ENCODE measurements at places on chromosomes 13 and 19.

DNA sequence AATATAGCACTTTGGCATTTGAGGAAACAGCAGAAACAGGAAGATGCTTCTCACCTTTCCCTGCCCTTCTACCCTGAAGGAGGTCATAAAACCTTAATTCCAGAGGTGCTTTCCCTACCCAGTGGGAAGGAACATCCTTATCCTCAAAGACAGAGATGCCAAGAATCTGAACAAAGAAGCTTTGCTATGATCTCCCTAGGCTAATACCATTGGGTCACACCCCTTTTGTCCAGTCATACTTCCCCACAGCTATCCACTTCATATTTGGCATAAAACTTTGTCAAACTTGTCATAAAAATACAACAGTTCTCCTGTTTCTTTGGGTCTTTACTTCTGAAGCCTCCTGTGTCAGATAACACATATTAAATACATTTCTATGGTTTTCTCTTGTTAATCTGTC lies 21.7 kb upstream of the RXFP2 start:
- DNase-seq: no peak

DNA sequence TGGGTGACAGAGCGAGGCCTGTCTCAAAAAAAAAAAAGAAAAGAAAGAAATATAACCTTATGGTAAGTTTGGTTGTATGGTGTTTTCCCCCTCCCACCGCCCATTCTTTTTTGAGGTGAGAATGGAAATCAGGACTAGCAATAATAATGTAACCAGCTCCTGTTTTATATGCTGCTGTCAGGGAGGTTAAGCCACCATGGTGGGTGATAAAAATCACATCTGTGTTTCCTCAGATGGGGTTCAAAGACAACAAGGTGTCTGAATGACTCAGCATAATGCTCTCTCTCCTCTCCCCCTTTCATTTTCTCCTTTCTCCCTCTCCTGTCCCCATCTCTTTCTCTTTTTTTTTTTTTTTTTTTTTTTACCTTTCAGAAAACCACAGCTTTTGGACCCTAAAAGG lies 28.3 kb upstream of the GARRE1 start:
- no peak for DNase-seq

DNA sequence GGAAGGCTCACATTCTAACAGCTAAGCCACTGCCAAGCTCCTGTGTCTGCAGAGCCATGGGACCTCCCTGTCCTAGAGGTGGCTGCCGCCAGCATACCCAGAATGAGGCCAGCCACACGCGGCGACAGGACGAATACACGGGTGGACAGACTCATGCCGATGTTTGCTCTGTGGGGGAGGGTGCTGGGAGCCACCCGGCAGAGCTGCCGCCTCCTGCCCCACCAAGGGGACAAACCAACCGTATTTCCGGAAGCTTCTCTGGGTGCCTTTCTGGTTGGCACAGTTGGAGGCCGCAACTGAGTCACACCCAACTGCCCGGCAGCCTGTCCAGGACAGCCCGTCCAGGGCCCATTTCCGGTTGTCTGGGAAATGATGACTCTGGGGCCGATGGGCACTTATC lies 20.3 kb downstream of the C13orf46 start:
- DNase-seq: no peak

GRCh38 chr13:111975539-111976473 lies 91.1 kb upstream of the SOX1 start:
- DNase-seq: no peak

- no peak for DNase-seq
These were observed 598.0 kb downstream of the EFNB2 start for GRCh38 chr13:105937451-105937850.

DNA sequence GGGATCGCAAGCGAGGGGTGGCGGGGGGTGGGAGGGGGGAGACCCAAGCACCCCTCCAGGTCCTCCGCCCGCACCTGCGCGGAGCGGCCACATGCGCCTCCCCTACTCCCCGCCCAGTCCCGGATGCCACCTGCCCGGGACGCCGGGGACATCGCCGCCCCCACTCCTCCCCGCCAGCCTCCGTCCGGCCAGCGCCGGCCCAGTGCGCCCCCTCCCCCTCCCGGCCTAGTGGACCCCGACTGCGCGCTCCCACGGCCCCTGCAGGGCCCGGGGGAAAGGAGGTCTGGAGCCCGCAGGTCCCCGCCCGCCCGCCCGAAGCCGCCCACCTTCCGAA lies 263 bp downstream of the RHPN2 start:
- DNase-seq: no peak

- DNase-seq: no peak
These were observed 44.9 kb upstream of the F7 start for GRCh38 chr13:113060557-113061270.

GRCh38 chr19:49894879-49895565 lies 1.7 kb downstream of the IL4I1 start:
- no peak for DNase-seq

DNA sequence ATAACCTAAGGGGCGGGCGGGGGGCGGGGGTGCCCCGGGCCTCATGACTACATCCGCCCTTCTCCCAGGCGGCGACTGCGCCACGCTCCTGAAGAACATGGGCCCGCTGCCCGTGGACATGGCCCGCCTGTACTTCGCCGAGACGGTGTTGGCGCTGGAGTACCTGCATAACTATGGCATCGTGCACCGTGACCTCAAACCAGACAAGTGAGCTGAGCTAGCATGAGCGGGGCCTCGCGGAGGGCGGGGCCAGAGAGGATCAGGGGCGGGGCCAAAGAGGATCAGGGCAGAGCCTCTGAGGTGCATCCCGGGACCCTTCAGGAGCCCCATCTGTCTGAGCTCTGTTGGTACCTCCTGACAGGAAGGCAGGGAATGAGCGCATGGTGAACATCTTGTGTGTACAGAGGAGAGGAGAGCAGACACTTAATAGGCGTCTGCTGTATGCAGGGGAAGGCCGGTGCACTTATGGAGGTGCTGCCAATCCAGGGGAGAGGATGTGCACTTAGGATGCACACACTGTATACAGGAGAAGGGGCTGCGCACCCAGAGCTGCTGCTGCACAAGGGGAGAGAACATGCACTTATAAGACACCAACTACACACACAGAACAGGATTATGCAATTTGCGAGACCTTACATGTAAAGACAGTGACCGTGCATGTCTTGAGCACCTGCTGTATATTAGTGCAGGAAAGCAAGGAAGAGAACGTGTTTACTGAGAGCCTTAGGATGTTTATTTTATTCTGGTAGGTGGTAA lies 20.9 kb upstream of the PIK3R2 start:
- DNase-seq: no peak

- DNase-seq: no peak
These were observed 10.8 kb downstream of the LSM4 start for GRCh38 chr19:18312092-18312534.

DNA sequence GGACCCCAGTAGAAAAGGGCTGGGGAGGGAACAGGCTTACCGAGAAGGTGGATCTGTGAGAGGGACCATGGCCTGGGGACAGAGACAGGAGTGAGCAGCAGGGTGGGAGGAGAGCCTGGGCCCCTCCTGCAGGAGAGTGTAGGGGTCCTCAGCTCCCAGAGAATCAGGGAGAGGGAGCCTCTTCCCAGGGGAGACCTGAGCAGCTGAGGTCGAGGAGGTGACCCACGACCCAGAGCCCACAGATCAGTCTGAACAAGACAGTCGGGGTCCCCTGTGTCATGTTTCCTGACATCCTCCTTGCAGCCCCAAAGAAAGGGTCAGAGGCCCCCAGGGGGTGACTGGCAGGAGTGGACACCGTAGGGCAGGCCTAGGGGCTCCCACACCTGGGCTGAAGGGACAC lies 6.7 kb downstream of the CEACAM4 start:
- no peak for DNase-seq

- DNase-seq: no peak
These were observed 6.0 kb downstream of the SPRED3 start for GRCh38 chr19:38394488-38394887.

DNA sequence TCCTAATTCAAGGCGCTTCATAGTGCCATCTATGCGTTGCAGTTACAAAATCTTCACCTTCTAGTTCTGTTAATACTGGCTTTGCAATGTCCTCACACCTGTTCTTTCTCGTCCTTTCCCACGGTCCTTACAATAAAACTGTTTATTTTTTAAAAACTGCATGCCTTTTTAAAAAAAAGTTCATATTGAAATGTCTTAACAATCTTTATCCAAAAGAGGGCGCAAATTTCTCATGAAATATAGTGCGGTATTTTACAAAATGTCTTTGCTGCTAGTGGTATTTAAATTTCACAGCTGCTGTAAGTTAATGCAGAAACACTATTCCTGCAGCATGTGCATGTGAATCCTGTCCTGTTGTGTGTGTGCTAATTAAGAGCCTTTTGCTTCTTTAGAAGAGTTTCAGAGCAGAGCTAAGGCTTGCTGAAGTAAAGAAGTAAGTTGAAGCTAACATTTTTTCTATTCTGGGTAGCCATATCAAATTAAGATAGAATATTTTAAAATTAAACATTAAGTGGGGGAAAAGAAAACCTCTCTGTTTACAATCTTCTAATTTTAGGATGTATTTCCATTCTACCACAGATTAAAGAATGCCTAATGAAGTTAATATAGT lies 15.8 kb upstream of the CLDN10 start:
- no peak for DNase-seq

DNA sequence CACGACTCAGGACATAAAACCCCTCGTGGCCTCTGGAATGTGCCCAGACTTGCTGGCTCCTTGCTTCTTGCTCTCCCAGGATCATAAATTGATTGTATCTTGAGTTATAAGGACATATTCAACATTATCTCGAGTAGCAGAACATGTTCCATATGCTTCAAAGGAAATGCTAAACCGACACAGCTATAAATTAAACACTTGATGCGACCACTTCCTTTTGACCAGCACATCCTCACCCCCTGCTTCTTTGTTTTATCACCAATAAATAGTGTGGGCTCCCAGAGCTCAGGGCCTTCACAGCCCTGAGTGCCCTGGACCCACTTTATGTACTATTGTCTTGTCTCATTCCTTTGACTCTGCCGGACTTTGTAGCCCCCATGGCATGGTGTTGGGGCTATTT lies 157.0 kb upstream of the PABPC3 start:
- no peak for DNase-seq

DNA sequence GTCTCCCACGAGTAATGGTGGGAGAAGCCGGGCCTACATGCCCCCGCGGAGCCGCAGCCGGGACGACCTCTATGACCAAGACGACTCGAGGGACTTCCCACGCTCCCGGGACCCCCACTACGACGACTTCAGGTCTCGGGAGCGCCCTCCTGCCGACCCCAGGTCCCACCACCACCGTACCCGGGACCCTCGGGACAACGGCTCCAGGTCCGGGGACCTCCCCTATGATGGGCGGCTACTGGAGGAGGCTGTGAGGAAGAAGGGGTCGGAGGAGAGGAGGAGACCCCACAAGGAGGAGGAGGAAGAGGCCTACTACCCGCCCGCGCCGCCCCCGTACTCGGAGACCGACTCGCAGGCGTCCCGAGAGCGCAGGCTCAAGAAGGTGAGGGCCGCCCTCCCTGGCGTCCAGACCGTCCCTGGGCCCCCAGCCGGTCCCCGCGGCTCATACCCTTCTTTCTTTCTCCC lies 1.4 kb upstream of the USF2 start:
- no peak for DNase-seq

DNA sequence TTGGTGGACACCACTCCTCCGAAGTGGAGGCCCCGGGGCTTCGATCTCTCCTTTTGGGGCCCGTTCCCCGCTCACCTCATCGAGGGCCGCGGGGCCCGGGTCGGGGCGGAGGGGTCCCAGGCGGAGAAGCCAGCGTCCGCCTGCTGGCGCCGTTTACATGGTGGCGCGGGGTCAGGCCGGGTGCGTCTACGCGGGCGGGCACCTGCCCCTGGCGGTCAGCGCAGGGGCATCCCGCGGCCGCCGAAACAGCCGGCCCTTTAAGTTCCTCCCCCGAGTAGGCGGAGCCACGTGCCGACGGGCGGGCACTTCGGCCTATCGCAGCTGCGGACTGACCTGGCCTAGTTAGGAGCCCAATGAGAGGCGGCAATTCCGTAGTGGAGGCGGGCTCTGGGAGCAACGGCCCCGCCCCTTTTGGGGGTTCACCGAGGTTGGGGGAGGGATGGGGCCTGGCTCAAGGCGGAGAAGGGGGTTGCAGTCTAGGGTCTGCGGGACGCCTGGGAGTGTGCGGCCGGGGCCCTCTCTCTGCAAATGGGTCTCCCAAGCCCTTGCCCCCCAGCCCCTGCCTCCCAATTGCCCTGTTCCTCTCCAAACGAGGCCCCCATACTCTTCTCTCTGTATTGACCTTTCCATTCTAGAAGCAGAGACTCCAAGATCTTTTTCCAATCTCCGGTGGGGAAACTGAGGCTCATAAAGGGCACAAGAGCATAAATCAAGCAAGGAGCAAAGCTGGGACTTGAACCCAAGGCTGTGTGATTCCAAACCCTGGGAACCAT lies at the start of gene ABHD8:
TSS of gene ABHD8 (minus strand) at position 259 of the 773 bp plus-strand sequence. CDS start 1,809 bp downstream, outside the sequence.
- peak; percentile 82 for DNase-seq

- no peak for DNase-seq
These were observed 8.8 kb downstream of the ADAT3 start for GRCh38 chr19:1913781-1914577.

GRCh38 chr13:24081387-24081786 lies 79.1 kb upstream of the SPATA13 start:
- no peak for DNase-seq

DNA sequence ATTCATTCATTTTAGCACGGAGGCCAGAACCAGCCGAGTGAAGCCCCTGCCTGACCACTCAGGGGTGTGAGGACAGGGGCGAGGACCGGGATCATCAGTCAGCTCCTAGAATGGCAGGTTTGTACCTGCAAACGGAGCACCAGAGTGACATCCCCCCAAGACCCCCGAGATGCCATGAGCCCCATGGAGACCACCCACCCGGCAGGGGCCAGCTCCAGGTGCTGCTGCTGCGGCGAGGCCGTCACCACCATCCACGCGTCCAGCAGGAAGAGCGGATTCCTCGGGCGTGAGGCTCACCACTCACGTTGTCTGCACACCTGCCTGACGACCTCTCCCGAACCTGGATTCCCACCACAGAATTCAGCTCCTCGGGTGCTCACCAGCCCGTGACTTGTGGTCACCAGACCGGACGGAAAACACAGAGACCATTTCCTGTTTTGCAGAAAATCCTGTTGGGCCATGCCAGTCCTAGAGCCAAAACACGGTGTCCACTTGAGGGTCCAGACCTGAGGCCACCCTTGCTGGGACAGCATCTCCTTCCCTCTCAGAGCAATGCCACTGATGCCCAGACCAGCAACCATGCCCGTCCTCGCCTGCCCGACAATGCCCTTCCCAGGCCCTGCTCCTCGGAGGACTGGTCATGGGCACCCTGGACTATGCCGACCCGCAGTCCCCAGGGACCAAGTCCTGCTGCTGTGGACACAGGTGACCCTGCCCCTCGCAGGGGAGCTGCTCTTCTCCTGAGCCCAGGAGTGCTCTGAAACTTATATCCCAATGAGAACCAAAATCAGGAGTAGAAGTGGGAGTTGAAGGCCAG lies 74.2 kb downstream of the RASA3 start:
- DNase-seq: no peak

DNA sequence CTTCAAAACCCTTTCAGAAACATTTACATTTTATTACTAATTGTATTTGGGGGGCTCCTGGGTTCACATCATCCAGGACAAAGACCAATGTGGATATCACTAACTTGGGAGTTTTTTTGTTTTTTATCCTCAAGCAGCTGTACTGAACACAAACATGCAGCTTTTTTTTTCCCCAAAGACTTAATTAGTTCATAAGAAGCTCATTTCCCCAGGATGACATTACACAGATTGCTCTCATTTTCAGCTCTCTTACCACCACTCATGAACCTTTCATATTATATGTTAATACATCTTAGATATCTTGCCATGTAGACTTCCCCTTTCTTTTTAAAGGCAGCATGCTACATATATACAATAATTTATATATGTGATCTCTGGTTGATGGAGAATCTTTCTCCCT lies 118.7 kb upstream of the MAB21L1 start:
- no peak for DNase-seq
